Activated T-helper 17 cell treated with anti-CD3 and anti-CD28 coated beads, Interleukin-2, amount 50 U/mL, for 72 hours (primary cell): ENCODE measurements at places on chromosomes 7 and 10.
A peak's percentile ranks its signal among the peaks of the same experiment; 100 is the strongest.

GRCh38 chr10:119327096-119327745, 119.8 kb downstream of the GRK5 start:
- no peak for ATAC-seq

GRCh38 chr10:107616463-107617410, 452.2 kb upstream of the SORCS1 start:
- ATAC-seq, result no peak

- ATAC-seq, result no peak
Observed at GRCh38 chr7:104933521-104933988, 80.5 kb upstream of the KMT2E start.

DNA sequence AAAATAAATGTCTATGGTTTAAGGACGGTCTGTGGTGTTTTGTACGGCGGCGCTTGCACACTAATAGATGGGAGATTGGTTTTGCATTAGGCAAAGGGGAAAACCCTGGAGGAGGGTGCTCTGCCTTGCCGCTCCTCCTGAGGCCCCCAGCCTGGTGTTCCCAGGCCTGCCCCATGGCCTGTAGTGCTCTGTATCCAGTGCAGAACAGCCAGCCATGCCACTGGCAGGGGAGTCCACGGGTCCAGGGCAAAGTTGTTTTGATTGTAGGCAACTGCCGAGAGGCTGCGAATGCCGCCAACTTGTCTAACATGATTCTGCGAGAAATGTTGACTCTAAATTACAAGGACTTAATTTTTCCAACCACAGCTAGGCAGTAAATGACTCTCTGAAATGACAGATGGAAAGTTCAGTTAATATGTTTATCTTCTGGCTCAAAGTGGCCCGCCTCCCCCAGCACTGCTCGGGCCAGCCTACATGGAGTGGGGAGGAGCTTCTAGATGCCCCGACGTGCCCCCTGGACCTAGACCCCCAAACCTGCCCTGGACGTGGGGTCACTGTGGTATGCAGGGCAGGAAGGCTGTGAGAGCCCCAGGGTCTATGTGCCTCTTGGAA, 104.6 kb upstream of the GDF10 start:
- peak; percentile 87 for ATAC-seq

- ATAC-seq, result peak; percentile 44
Observed at GRCh38 chr7:26186364-26187311, 13.9 kb downstream of the HNRNPA2B1 start.

DNA sequence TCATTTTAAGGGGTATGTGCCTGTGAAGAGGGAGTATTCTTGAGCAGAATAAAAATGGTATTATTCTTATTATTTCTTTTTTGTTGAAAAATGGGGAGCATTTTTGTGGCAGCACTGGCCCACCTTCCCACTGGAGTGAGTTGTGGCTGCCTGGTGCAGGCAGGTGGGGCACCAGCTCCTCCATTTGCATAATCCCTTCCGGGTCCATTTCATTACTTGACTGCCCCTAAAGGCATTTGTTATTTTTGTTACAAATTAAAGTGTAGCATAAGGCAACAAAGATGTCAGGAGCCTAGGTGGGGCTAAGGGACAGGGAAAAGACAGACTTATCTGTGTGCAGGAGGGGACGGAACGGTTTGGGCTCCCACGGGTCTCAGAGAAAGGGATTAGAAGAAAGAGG, 26.8 kb downstream of the GOLGA7B start:
- no peak for ATAC-seq

DNA sequence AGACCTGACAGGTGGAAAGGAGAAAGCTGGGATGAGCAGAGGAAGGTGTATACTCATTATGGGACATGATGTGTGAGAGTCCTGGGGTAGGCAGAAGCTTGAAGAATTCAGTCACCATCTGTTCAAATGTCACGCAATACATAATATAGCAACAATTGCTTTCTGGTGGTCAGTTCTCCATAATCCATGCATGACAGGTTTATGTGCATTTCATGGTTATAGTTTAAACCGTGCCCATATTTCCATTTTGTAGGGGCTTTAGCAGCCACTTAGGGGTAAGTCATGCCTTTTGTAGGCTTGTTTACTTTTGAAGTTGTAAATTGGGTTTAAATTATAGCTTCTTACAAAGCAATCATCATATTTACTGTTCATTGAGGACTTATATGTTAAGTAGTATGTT, 158.8 kb downstream of the NXPH1 start:
- no peak for ATAC-seq

DNA sequence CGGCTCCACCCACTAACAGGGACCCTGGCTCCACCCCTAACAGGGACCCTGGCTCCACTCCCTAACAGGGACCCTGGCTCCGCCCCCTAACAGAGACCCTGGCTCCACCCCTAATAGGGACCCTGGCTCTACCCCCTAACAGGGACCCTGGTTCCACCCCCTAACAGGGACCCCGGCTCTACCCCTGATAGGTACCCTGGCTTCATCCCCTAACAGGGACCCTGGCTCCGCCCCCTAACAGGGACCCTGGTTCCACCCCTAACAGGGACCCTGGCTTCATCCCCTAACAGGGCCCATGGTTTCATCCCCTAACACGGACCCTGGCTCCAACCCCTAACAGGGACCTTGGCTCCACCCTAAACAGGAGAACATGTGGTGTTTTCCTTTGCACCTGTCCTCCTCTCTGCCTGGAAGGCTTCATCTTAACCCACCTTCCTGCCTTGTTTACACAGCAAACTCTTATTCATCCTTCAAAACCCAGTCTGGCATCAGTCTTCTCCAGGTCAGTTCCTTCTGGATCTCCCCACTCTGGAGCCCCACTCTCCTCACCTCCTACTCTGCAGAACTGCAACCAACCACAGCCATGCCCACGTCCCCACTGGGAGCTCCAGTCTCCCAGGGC, 58.0 kb downstream of the CHST15 start:
- ATAC-seq, result no peak

GRCh38 chr7:130896898-130897514, 163.0 kb upstream of the KLF14 start:
- peak; percentile 46 for ATAC-seq

- no peak for ATAC-seq
Observed at GRCh38 chr7:102927312-102927933, 14.6 kb downstream of the LRRC17 start.

- ATAC-seq, result peak; percentile 19
Observed at GRCh38 chr10:6065406-6065805, 3.2 kb upstream of the IL2RA start.

DNA sequence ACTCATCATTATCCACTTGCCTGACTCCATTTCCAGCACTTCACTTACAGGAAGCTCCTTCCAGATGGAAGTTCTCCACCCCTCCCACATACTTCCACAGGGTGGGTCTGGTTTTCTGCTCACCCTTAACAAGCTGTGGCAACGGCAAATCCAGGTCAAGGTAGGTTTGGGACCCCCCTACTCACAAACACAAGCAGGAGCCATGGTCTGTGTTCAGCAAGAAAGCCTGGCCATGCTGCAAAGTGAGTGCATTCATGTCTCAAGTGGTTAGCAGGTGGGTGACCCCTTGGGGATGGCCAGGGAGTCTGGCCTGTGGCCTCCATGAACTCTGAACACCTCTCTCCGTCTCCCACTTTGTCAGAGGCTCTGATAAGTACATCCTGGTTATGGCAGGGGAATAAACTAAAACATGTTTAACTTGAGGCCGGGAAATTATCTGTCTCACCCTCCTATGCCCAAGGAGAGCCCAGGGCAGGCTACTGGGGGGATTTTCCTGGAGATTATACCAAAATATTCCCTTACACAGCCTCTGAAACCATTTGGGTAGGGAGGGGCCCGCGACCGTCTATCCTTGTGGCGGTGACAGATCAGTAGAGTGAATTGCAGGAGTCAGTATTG, 844 bp downstream of the XPNPEP1 start:
- ATAC-seq, result no peak

DNA sequence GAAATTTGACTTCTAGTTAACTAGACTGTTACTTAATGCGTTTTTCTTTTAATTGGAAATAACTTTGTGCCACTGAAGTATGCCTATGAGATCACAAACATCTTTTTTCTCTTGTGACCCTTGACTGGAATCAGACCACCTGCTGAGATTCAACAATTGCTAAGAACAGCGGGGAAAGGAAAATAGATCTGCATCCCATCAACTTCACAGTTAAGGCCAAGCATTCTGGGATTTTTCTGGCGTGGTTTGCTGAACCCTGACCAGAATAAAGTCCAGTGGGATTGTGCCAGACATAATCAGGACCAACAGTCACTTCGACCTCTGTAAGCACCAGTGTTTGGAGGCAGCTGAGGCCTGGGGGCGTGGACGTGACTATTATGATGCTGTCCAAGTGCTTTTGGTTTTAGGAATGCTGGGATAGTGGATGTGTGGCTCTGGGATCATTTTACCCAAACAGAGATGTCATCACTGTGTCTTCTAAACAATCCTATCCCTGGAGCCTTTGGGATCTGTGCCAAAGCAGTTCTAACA, 373.3 kb upstream of the PRKCQ start:
- no peak for ATAC-seq

GRCh38 chr7:75992083-75992755, 2.2 kb downstream of the TMEM120A start:
- ATAC-seq, result no peak

DNA sequence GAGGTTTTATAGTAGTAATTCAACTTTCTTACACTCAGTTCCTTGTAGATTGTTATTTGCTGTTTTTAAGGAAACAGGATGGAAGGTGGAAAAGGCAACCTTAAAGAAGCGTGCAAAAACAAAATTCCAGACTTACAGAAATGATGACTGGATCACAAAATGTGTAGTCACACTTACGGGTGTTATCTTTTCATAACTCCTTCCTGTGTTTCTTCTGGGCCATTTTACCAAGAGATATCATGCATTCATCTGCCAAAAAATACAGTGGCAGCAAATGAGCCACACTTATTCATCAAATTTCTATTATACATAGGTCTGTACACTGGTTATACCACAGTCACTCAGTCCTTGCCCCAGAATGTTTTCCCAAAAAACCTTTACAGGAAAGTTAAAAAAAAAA, 94.3 kb upstream of the IL6 start:
- ATAC-seq, result no peak

GRCh38 chr10:47441938-47442337, 42.0 kb downstream of the ANXA8 start:
- no peak for ATAC-seq

GRCh38 chr10:12056748-12057147, 12.0 kb upstream of the DHTKD1 start:
- ATAC-seq, result no peak

- ATAC-seq, result no peak
Observed at GRCh38 chr10:102236006-102236405, 5.3 kb downstream of the PITX3 start.

- no peak for ATAC-seq
Observed at GRCh38 chr10:4399556-4399955, 426.5 kb upstream of the AKR1E2 start.

- no peak for ATAC-seq
Observed at GRCh38 chr7:122844191-122844988, 41.9 kb downstream of the CADPS2 start.

DNA sequence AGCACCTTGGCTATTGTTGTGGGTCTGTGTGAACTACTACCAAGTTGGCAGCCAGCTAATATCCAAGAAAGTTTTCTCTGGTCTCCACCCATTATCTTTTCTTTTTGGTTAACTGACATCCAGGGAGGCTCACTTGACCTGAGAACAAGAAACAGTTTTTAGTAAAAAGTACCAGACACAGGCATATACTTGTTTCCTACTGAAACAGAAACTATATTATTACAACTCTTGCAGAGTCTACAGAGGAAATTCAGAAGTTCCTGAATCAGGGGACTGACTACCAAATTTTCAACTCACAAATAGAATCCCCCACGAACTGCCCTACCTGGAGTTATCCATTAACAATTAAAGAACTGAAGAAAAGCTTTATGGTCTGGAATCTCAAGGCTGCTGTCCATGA, 168.9 kb downstream of the KCND2 start:
- no peak for ATAC-seq

GRCh38 chr10:121183236-121183635, 332.1 kb downstream of the WDR11 start:
- no peak for ATAC-seq

- ATAC-seq, result no peak
Observed at GRCh38 chr7:117091721-117092120, 138.4 kb downstream of the ST7 start.

DNA sequence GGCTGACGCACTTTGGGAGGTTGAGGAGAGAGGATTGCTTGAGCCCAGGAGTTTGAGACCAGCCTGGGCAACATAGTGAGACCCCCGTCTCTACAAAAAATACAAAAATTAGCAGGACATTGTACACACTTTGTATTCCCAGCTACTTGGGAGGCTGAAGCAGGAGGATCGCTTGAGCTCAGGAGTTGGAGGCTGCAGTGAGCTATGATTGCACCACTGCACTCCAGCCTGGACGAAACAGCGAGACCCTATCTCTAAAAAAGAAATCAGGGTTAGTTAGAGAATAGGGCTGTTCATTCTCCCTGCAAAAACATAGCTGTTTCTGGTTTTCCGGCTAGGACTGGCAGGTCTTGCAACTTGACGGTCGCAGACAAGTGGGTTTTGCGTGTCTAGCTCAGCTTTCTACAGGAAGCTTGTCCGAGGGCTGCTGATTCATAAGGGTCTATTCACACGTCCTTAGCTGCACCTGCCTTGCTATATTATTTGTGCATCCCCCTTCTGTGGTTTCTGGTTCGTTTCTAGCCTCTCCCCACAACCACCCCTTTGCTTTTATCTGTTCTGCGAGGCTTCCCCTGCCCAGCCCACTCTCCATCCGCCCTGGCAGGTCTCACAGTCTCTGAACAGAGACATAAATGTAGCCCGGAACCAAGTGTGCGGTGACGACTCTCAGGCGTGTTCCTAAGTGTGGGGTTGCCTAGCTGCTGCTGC, 10.7 kb downstream of the AMZ1 start:
- ATAC-seq, result peak; percentile 90

DNA sequence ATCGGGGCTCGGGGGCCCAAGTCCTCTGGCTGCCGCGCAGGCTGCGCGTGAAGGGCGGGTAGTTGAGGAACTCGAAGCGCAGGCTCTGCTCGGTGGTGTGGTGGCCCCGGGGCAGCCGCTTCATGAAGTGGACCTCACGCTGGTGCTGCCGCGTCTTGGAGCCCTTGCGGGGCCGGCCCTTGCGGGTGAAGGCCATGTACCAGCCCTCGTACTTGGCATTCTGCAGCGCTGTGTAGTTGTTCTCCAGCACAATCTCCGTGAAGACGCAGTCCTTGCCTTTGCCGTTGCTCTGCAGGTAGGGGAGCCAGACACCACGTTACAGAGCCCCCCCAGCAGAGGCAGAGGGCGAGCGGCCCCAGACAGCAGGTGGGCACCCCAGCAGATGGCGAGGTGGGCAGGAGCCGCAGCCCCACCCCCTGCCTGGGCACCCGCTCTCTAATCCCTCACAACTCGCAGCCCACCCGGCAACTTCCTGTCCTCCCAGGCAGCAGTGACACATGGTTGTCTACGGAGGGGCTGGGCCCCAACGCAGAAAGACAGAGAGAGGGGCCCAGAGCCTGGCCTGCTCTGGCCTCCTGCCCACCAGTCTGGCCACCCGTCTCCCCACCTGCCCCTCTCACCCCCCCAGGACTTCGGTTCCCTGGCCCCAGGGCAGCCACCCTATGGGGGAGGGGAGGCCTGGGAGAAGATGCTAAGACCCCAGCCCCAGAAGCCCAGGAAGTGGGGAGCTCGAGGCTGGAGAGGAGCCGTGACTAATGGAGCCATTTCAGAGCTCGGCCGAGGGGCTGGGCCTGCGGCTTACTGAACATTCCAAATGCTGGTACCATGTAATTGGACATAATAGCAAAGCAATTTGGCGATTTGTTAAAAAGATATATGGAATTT, 5.3 kb downstream of the FGF8 start:
- no peak for ATAC-seq
